T-cell (primary cell): ENCODE measurements at places on chromosomes 1 and 21. TPM values are rescaled to one million over a fixed set of nuclear protein-coding genes. Genes with fewer than 3 reads are reported as not detected.
A peak's percentile ranks its signal among the peaks of the same experiment; 100 is the strongest.

The TARS2 gene
- total RNA-seq, result 30.2 TPM

The SMYD3 gene
- total RNA-seq, result 17.7 TPM

GRCh38 chr1:18556364-18556763, 74.3 kb upstream of the PAX7 start:
- no peak for DNase-seq
- H3K4me1 ChIP-seq, result peaks cover 11% of the 10 kb centered on the region
- no peak overlapping the region for H3K4me3 ChIP-seq
- peaks cover 60% of the 10 kb centered on the region for H3K27me3 ChIP-seq
- H3K27ac ChIP-seq, result no peak overlapping the region
- no peaks in the 10 kb centered on the region for H3K36me3 ChIP-seq

DNA sequence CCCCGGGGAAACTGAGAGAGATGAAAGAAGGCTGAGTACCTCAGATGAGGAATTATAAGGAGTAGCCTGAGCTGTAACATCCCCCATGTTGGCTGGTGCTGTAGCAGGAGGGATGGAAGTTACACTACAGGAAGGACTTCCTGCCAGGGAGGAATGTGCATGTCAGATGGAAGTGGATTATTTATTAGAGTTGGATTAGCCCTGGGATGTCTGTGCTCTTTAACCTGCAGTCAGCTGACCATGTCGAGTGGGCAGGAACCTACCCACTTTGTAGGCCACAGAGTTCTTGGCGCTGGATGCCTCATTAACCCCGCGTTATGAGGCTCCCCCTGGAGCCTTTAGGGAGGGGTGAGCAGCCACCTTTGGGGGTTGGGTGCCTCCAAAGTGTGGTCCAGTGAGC, 757 bp upstream of the SEMA4A start:
- no peaks in the 10 kb centered on the region for H3K27me3 ChIP-seq
- H3K27ac ChIP-seq, result no peak overlapping the region
- no peaks in the 10 kb centered on the region for H3K36me3 ChIP-seq
- H3K4me3 ChIP-seq, result no peak overlapping the region
- DNase-seq, result no peak

GRCh38 chr1:16068356-16069270, 4.8 kb downstream of the FAM131C start:
- no peaks in the 10 kb centered on the region for H3K36me3 ChIP-seq
- DNase-seq, result no peak
- H3K4me3 ChIP-seq, result no peak overlapping the region
- peaks cover 49% of the 10 kb centered on the region for H3K27me3 ChIP-seq
- no peaks in the 10 kb centered on the region for H3K4me1 ChIP-seq

DNA sequence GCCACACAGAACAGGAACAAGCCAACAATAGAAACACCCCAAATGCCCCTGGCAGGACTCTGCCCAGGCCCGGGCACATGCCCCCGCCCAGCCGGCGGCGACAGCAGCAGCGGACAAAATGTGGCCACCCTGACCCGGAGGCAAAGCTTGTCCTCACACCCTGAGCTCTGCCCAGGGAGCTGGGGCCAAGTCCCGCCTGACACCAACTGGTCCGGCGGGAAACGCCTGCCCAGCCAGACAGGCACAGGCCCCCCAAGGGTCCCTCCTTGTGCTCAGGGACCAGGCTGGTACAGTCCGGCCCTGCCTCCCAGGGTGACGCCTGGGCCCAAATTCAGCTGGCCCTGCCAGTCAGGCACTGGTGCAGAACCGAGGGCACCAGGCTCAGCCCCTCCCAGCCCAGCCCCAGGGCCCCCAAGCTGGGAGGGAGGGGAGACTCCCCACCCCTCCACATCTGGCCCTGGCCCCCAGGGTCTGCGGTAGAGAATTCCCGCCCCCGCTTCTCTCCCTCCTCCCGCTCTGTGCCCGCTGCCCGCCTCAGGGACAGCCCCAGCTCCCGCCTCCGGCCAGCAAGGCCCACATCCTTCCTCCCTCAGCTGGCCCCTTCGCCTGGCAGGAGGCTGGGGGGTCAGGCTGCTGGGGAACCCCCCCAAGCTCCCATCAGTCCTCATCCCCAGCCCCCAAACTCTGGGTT, 2.0 kb downstream of the AHDC1 start:
- no peak for DNase-seq
- peaks cover 39% of the 10 kb centered on the region for H3K4me1 ChIP-seq
- no peaks in the 10 kb centered on the region for H3K27me3 ChIP-seq
- H3K27ac ChIP-seq, result peak overlapping the region; percentile 23
- no peaks in the 10 kb centered on the region for H3K36me3 ChIP-seq

- no peak overlapping the region for H3K4me3 ChIP-seq
- no peak for DNase-seq
- H3K27ac ChIP-seq, result no peak overlapping the region
- H3K36me3 ChIP-seq, result no peaks in the 10 kb centered on the region
- H3K4me1 ChIP-seq, result no peaks in the 10 kb centered on the region
These were observed 687.7 kb downstream of the PTPRU start for GRCh38 chr1:29924017-29924431.

GRCh38 chr1:93567255-93567918, 114.2 kb downstream of the BCAR3 start:
- DNase-seq, result no peak
- no peak overlapping the region for H3K4me3 ChIP-seq
- no peak overlapping the region for H3K27ac ChIP-seq
- H3K36me3 ChIP-seq, result no peaks in the 10 kb centered on the region
- H3K27me3 ChIP-seq, result no peaks in the 10 kb centered on the region
- no peaks in the 10 kb centered on the region for H3K4me1 ChIP-seq

The SLAMF9 gene
- total RNA-seq, result not detected

GRCh38 chr1:245556057-245556456, 401.3 kb downstream of the KIF26B start:
- H3K27ac ChIP-seq, result no peak overlapping the region
- peaks cover 7% of the 10 kb centered on the region for H3K27me3 ChIP-seq
- no peak overlapping the region for H3K4me3 ChIP-seq
- H3K36me3 ChIP-seq, result no peaks in the 10 kb centered on the region
- no peaks in the 10 kb centered on the region for H3K4me1 ChIP-seq

The GLUL gene
- 85.9 TPM for total RNA-seq

The ADAMTS5 gene
- total RNA-seq, result not detected

- no peak overlapping the region for H3K4me3 ChIP-seq
- no peak for DNase-seq
- H3K4me1 ChIP-seq, result no peaks in the 10 kb centered on the region
- H3K27me3 ChIP-seq, result peaks cover 38% of the 10 kb centered on the region
These were observed 6.6 kb downstream of the EPHB2 start for GRCh38 chr1:22717037-22717760.

DNA sequence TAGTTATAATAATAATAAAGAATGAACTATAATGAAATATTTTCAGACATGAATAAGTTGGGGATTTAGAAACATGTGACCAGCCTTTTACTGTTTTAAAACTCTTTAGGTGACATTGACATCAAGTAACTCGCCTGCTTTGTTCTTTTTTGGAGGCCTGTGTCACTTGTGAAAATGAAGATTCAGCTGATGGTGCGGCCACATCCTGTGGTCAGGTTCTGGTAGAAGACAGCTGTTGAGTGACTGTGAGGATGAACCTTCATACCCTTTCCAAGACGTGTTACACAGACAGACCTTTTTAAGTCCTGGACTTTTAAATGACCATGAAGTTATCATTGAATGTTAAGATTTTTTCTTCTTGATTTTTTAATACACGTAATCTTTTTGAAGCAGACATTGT, 10.3 kb downstream of the UTS2 start:
- H3K27me3 ChIP-seq, result no peaks in the 10 kb centered on the region
- H3K4me3 ChIP-seq, result no peak overlapping the region
- no peaks in the 10 kb centered on the region for H3K4me1 ChIP-seq
- H3K36me3 ChIP-seq, result no peaks in the 10 kb centered on the region
- H3K27ac ChIP-seq, result no peak overlapping the region

The C1QC gene
- total RNA-seq, result not detected

The SPRR1A gene
- not detected for total RNA-seq

The GBP6 gene
- total RNA-seq, result 0.15 TPM

GRCh38 chr1:186255266-186255665, 119.8 kb downstream of the TPR start:
- no peaks in the 10 kb centered on the region for H3K36me3 ChIP-seq
- H3K27me3 ChIP-seq, result no peaks in the 10 kb centered on the region
- no peaks in the 10 kb centered on the region for H3K4me1 ChIP-seq
- H3K4me3 ChIP-seq, result no peak overlapping the region
- no peak overlapping the region for H3K27ac ChIP-seq

- H3K27ac ChIP-seq, result no peak overlapping the region
- no peak for DNase-seq
- H3K27me3 ChIP-seq, result no peaks in the 10 kb centered on the region
- no peak overlapping the region for H3K4me3 ChIP-seq
- peaks cover 21% of the 10 kb centered on the region for H3K4me1 ChIP-seq
These were observed 92.5 kb upstream of the LRRC8D start for GRCh38 chr1:89728381-89728780.

DNA sequence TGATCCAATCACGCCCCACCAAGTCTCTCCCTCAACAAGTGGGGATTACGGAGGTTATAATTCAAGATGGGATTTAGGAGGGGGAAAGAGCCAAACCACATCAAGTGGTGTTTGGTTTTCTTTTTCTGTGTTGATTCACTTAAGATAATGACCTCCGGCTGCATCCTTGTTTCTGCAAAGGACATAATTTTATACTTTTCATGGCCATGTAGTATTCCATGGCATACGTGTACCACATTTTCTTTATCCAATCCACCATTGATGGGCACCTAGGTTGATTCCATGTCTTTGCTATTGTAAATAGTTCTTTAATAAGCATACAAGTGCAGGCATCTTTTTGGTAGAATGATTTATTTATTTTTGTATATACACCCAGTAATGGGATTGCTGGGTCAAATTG, 162.5 kb upstream of the JUN start:
- H3K4me3 ChIP-seq, result no peak overlapping the region
- no peak overlapping the region for H3K27ac ChIP-seq
- DNase-seq, result no peak
- no peaks in the 10 kb centered on the region for H3K36me3 ChIP-seq
- H3K27me3 ChIP-seq, result no peaks in the 10 kb centered on the region
- peaks cover 47% of the 10 kb centered on the region for H3K4me1 ChIP-seq

The PPM1J gene
- 0.43 TPM for total RNA-seq

The LRP8 gene
- 19.8 TPM for total RNA-seq

DNA sequence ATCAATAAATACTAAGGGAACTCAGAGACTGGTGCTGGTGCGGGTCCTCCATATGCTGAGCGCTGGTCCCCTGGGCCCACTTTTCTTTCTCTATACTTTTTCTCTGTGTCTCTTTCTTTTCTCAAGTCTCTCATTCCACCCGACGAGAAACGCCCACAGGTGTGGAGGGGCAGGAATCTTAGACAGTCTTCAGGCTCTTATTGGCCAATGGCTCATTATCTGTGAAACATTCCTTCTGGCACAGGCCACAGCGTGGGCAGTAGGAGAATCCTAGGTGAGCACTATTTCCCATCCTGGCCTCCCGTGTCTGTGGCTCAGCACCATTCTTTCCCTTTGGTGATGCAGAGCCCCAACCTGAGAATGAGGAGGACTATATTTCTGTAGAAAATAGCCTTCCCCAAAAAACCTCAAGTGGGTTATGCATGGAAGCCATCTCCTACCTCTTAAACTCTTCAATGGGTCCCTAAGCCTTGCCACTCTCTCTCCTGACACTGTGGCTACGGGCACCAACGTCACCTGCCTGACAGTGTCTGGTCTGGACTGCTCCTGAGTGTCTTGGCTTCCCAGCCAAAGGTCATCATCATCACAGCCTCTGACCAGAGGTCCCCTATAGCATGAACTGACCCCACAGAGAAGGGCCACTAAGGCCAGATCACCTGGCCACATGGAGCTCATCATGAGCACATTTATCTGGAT, 6.2 kb upstream of the SLAMF1 start:
- H3K4me1 ChIP-seq, result peaks cover 30% of the 10 kb centered on the region
- H3K27ac ChIP-seq, result no peak overlapping the region
- no peak for DNase-seq
- no peaks in the 10 kb centered on the region for H3K36me3 ChIP-seq

DNA sequence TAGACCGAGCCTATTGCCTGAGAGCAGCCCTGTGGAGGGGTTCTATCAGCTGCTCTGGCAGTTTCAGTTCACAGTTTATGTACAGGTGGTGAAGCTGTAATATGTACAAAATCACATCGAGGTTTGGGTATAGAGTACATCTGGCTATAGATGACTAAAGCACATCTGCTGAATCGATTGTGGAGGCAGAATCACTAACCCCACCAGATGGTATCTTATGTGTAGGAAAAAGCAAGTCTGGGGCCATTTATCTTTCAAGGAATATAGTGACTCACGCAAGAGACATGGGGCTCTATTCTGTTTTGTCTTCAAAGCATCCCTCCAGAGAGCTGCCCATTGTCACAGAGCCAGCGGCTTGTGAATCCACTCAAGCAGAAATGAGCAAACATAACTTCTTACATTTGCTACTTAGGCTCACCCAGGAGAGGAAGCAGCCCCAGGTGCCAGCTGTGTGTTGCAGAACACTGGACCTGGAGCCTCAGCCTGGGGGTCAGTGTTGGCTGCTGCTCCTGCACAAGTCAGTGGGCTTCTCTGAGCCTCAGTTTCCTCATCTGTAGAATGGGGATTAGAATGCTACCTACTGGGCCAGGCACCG, 21.3 kb downstream of the MIIP start:
- H3K36me3 ChIP-seq, result no peaks in the 10 kb centered on the region
- no peak overlapping the region for H3K4me3 ChIP-seq
- no peak overlapping the region for H3K27ac ChIP-seq

DNA sequence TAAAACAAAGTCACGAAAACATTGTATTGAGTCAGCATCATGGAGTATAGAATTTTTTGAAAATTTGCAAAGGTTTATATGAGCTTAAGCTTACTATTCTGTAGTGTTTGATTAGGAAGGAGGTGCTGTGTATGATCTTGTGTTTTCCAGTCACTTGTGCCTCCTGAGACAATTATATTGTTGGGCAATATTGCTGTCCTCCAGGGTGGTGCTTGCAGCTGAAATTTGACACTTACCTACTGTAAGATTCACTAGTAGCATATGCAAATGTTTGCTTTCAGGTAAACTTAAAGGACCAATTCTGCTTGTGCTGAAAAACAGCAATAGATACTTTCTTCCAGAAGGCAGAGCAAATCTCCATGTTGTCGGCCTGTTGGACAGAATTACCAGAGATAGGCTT, 268.0 kb downstream of the TGFB2 start:
- no peak for DNase-seq
- no peaks in the 10 kb centered on the region for H3K4me1 ChIP-seq
- H3K4me3 ChIP-seq, result no peak overlapping the region
- no peaks in the 10 kb centered on the region for H3K36me3 ChIP-seq

The HSPB7 gene
- total RNA-seq, result not detected

DNA sequence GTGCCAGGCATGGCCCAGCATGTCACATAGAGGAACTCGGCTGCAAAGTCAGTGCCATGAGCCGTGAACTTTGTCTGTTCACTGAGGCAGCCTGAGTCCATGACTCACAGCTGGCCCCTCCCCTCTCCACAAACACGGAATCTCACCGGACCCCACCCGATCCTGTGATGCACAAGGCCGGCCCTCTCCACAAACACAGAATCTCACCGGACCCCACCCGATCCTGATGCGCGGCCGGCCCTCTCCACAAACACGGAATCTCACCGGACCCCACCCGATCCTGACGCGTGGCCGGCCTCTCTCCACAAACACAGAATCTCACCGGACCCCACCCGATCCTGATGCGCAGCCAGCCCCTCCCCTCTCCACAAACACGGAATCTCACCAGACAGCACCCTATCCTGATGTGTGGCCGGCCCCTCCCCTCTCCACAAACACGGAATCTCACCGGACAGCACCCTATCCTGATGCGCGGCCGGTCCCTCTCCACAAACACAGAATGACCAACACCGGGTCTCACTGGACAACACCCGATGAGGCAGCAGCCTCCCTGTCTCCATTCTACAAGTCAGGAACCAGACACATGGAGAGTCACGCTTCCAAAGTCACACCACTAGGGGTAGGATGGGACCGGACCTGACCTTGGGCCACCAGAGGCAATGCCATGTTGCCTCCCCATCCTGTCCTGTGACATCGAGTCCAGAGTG, 39.6 kb upstream of the GPR153 start:
- H3K36me3 ChIP-seq, result no peaks in the 10 kb centered on the region
- no peak overlapping the region for H3K4me3 ChIP-seq
- no peak for DNase-seq
- H3K27ac ChIP-seq, result no peak overlapping the region
